ENCODE measurements at places on chromosomes 1 and 21.
A peak's percentile ranks its signal among the peaks of the same experiment; 100 is the strongest.

DNA sequence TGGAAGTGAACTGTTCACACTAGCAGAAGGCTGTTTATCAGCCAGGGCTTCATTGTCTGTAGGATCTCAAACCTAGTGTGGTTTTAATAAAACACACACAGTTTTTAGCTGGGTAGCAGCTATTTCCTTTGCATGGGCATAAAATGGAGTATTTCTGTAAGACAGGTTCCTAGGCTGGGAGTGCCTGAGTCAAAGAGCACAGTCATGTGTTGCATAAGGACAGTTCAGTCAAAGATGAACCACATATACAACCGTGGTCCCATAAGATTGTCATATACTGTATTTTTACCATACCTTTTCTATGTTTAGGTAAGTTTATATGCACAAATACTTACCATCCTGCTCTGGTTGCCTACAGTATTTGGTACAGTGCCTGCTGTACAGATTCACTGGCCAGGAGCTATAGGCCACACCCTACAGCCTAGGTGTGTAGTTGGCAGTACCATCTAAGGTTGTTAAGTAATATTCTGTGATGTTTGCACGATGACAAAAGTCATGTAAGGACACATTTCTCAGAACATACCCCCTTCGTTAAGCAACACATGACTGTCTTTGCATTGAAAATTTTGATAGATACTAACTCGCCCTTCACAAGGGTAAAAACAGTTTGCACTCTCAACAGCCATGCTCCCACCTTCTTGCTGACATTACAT lies 17.2 kb downstream of the LGALS8 start:
- no peak for DNase-seq

DNA sequence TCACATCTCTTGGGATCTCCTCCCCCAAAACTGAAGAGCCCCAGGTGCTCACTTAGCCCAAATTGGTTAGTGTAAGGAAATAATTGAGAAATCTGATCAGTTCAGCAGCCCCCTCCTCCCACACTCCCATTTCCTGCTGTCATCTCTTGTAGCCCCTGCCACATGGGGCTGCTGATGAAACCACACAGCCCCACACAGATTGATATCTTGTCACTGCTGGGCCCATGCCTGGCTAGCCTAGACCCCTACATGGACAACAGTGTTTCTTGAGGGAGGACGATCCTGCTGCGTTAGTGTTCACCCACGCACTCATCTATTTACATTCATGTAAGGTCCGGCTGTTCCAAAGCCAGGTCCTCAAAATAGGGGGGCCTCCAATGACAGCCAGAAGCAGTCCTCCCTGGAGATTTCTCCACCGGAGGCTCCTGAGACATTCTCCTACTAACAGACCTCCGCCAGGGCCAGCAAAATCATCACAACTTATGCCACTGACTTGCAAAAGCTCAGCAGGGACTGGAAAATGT lies 23.9 kb upstream of the RXRG start:
- DNase-seq, result no peak

GRCh38 chr21:25307489-25307888 lies 299.8 kb downstream of the MRPL39 start:
- DNase-seq, result no peak

DNA sequence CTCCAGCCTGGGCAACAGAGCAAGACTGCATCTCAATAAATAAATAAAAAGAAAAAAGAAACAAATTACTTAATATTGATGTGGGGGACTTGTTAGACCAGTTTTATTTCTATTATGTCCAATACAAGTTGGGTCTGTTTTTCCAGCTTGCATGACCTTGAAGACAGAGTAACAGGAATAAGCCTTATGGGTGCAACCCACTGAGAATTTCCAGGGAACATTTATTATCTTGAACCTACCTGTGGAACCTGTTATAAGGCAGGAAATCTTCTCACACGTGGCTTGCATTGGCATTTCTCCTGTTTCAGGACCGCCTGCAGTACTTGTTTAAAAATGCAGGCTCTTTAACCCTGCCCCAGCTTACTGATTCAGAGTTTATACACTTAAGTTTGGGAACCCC lies 64.0 kb downstream of the ZBTB17 start:
- no peak for DNase-seq

GRCh38 chr1:64005801-64006200 lies 197.6 kb upstream of the UBE2U start:
- no peak for DNase-seq

DNA sequence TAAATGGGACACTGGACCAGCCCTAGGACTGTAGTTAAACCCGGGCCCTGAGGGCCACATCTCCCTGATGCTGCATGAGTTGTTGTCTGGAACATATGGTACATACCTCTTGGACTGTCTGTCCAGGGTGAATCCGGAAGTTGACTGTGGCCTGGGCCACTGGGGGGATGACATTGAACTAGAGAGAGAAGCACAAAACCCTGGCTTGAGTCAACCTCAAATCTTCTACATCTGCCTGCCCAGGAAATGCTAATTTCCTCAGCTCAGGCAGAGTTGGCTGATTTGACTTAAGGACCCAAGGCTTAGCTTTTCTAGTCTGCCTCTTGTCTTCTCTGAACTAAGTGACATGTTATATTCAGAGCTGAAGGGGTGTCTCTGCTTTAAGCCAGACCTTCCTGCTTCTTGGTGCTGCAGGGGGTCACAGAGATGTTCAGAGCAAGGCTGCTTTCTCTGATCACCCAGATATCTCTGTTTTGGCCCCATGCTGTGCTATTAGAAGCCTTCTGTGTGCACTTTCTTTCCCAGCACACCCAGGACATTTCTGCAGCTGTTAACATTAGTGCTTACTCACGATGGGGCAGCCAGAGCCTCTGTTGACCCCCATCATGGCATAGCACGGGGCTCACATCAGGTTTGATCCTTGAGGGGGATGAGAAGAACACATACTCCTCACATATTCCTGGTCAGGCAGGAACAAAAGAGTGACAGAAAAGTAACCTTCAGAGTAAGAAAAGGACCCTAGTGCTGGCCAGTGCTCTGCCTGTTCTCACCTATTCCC lies 9.6 kb downstream of the PM20D1 start:
- DNase-seq, result no peak

DNA sequence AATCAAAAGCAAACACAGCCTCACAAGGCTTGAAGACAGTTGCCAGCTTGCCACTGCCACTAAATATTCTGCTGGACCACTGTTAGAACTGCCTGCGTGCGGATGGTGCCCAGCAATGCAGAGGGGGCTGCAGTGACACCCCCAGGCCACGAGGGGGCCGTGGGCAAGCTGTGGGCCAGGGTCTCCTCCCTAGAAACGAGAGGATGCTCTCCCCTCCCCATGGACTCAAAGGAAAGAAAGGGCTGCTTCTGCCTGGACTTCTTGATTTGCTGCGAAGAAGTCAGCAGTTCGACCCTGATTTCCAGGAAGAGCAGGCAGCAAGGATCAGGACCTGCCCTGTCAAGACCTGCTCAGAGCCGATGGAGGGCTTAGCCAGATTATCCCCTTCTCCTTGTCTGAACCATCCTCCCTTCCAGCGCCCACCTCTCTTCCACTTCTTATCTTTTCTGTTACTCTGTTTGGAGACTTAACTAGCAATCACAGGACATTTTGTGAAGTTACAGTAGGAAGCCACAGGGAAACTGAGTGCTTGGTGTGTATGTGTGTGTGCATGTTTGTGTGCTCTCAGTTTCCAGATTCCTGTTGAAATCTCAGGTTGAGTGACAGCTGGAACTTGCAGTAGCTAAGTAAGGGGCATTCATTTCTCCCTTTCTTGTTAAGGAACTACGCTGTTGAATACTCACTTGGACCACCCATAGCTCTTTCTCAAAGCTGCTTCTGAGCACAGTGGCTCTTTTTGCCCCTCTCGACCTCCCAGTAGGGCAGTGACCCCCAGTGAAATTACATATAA lies 2.7 kb downstream of the MAN1C1 start:
- DNase-seq, result peak; percentile 34

Data from activated T-cell treated with anti-CD3 and anti-CD28 coated beads for 24 hours (primary cell).